ENCODE measurements at places on chromosomes 3 and 15. TPM values are rescaled to one million over a fixed set of nuclear protein-coding genes. Genes with fewer than 3 reads are reported as not detected.

GRCh38 chr3:25460751-25461150 lies 32.7 kb downstream of the RARB start:
- DNase-seq: no peak

DNA sequence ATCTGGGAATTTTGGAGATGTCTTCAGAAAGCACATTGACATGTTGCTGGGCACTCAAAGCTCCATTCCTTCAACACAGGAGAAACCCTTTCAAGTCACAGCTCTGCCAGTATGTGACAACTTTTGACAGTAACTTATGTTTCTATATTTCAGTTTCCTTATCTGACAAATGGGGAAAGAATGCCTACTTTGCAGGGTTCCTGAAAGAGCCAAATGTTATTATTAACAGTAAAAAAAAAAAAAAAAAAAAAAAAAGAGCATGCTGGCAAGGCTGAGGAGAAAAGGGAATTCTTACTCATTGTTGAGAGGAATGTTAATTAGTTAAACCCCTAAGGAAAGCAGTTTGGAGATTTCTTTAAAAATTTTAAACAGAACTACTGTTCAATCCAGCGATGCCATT lies 272.5 kb upstream of the TGFBR2 start:
- no peak for DNase-seq

DNA sequence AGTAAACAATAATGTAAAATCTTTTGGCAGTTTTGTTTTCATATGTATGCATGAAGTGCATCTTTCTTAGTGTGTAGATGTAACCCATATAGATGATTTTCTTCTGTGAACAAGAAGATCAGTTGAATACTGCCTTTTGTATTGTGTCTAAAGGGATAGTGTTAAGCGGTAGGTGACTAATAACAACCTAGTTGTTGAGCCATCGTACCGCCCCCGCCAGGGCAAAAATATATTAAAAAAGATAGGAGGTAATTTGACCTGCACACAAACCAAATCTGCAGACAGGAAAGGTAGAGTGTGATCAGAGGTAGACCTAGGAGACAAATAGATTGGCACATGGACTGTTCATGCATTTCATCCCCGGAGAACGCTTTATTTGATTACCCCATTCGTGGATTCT lies 3.3 kb upstream of the GMNC start:
- DNase-seq: no peak

DNA sequence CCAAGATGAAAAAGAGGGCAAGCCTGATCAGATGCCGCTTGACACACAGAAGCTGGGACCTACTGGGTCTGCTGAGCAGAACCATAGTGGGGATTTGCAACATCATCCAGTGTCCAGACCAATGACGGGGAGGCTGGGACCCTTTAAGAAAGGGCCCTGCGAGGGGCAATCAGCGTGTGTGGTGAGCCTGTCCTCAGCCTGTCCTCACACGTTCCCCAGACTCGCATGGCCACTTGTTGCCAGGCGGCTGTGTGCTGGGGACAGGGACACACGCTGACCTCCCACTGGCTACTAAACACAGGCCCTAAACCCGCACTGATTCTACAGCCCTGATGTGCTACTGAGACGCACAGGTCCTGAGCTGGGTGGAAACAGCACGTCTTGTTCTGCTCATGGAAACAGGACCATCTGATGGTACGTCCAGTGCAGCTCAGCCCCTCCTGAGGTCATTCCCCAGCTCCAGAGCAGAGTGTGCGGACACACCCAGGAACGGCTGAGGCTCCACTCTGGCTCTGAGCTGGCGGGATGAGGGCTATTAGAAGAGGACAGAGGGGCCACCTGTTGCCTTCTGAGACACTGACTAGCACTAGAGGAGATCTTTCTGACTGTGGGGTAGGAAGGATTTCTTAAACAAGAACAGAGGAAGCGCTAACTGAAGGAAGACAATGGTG lies 24.4 kb downstream of the PCSK6 start:
- no peak for DNase-seq

DNA sequence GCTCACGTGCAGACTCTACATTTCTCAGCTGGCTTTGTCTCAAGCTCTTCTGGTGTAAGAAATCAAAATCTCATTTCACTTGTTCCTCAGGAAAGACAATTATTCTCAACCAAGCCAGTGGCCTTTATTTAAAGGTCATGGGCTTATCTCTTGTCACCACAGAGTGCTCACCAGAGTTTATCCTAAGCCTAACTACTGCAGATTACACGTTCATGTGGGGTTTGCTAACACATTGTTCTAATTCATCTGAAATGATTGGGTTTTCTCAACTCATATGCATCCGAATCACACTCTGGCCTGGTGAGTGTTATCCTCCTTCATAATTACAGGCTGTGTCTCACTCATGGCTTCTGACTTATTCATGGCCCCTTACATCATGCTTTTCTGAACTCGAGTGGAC lies 83.3 kb upstream of the TSC22D2 start:
- DNase-seq: no peak

- peak; percentile 45 for DNase-seq
These were observed 6.5 kb downstream of the A4GNT start for GRCh38 chr3:138125548-138126221.

DNA sequence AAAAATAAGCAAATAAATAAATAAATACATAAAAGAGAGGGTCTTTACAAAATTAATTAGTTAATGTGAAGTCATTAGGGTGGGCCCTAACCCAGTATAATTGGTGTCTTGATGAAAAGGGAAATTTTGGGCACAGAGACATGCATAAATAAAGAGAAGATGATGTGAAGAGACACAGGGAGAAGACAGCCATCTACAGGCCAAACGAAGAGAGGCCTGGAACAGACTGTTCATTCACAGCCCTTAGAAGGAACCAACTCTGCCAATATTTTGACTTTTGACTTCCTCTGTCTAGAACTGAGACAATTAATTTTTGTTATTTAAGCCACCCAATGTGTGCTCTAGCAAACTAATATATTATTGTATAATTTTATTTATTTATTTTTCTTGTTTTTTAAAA lies 29.6 kb upstream of the SELENOK start:
- DNase-seq: no peak

DNA sequence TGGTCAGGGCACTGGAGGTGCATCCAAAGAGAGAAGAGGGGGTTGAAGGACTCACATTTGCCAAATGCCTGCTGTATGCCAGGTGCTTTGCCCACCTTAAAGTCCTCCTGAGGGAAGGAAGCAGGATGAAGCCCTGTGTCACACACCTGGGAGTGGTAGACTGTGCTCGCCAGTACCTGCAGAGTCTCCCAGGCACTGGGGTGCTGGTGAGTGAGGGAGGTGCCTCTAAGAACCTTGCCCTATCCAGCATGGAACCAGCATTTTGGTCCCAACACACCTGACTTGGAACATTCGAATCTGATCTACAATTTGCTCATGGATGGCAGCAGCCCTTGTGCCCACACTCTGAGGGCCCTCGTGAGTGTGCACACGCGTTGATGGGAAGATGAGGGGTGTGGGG lies 76.7 kb downstream of the SEC22A start:
- no peak for DNase-seq

GRCh38 chr15:68646156-68646555 lies 67.4 kb downstream of the CORO2B start:
- DNase-seq: no peak

GRCh38 chr3:173743111-173743510 lies 345.6 kb downstream of the NLGN1 start:
- peak; percentile 19 for DNase-seq

GRCh38 chr3:18284716-18285115 lies 140.4 kb downstream of the SATB1 start:
- DNase-seq: peak; percentile 24

- peak; percentile 75 for DNase-seq
These were observed 30.9 kb upstream of the C15orf39 start for GRCh38 chr15:75170711-75171341.

- no peak for DNase-seq
These were observed 62.9 kb upstream of the VGLL4 start for GRCh38 chr3:11706604-11707003.

DNA sequence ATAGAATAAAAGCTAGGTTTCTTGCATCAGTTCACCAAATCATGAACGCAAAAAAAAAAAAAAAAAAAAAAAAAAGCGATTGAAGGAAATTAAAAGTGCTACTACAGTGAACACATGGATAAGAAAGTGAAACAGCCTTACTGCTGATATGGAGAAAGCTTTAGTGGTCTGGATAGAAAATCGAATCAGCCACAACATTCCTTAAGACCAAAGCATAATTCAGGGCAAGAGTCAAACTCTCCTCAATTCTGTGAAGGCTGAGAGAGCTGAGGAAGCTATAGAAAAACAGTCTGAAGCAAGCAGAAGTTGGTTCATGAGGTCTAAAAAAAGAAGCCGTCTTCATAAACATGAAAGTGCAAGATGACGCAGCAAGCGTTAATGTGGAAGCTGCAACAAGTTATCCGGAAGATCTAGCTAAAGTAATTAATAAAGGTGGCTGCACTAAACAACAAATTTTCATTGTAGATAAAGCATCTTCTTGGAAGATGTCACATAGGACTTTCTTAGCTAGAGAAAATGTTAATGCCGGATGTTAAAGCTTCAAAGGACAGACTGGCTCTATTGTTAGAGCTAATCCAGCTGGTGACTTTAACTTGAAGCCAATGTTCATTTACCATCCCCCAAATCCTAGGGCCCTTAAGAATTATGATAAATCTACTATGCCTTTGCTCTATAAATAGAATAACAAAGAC lies 19.2 kb downstream of the P3H2 start:
- peak; percentile 47 for DNase-seq

DNA sequence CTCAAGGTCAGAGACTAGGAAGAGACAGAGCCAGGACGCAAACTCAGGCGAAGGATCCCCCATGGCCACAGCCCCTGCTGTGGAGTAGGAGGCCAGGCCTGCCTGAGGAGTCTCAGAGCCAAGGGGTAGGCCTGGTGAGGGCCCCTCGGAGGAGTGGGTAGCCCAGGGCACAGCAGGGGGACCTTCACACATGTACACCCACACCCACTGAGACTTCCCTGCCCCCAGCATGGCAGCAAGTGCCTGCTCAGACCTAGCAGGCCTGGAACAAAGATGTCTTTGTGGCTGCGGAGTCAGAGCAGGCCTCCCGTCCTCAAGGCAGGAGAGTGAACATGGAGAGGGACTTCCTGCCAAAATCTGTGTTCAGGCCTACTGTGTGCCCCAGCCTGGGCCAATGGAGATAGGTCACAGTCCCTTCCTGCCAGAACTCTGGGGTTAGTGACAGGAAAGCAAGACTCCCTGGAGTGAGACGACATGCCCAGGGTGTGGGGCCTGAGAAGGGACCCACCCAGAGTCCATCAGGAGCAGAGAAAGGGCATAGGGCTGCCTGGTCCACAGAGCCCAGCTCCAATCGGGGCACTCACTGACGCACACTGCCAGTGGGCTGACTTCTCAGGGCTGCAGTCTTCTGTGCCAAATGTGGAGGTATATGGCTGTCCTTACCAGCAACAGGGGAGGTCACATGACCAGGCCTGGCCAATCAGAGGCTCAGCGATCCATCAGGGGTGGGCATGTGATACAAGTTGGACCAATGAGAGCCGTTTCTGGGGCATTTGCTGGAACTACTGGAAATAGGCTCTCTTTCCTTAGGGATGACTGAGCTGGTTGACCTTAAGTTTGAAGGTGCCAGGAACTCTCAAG lies 2.3 kb downstream of the GRIP2 start:
- peak; percentile 20 for DNase-seq

GRCh38 chr3:129599607-129600006 lies 6.9 kb downstream of the PLXND1 start:
- DNase-seq: peak; percentile 59

DNA sequence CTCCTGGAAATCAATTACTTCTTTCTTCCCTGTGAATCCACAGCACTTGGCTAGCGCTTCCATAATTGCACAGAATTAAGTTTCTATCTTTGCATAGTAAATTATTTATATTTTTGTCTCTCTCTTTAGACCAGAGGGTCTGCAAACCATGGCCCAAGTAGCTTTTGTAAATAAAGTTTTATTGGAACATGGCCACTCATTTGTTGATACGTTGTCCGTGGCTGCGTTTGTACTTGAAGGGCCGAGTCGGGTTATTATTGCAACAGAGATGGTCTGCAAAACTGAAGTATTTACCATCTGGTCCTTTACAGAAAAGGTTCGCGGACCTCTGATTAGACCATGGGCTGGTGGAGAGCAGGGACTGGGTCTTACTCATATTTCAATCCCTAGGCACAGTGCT lies 102.5 kb downstream of the RPLP1 start:
- no peak for DNase-seq

DNA sequence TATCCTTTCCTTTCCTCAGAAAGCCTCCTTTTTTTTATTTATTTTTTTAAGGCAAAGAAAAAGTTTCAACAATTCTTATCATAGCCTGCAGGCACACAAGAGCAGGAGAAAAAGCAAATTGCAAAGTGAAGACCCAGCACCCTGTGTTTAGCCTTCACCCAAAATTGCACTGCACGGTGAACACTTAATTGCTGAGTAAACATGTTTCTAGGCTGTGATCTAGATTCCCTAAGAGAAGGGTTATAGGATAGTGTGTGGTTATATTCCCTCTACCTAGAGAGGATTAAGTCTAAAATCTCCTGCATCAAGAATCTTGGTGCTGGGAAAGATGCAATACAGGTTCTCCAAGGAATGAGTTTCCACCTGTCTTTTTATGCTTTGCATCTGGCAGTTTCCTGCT lies 70.2 kb upstream of the BFSP2 start:
- no peak for DNase-seq

GRCh38 chr3:113832477-113833164 lies 6.0 kb upstream of the GRAMD1C start:
- DNase-seq: no peak

DNA sequence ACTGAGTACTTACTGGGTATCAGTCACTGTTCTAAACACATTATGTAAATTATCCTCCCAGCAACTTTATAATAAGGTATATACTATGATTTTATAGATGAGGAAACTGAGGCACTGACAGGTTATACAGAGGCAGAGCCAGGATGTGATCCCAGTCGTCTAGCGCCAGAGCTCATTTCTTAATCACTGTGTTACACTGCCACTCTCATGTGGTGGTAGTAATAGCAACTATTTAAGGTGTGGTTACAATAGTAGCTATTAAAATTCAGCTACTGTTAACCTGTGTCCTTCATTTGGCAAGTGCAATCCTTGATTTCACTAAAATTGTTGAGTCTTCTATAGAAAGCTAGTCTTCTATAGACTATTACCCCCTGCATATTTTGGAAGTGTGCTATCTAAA lies 43.1 kb upstream of the TRPC1 start:
- DNase-seq: no peak

- no peak for DNase-seq
These were observed 329.2 kb downstream of the GRM7 start for GRCh38 chr3:7190095-7190494.

DNA sequence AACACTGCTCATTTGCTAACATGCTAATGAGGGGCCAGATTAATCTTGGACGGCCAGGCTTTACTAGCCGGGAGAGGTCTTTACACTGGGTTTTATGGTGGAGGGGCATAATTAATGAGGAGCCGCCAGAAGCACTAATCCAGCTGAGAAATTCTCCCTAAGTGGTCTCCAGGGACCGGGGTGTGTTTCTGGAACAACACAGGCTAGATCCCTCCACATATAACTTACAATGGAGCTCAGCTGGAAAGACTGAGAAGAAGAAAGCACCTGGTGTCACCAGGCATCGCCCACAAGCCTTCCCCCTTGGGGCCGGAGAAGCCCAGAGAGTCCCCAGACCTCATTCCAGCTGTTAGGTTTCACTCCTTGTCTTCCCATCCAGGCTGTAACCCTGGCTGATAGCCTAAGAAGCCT lies 127.5 kb downstream of the MEGF11 start:
- DNase-seq: no peak

Gene THSD4
- total RNA-seq: 1.6 TPM

Gene MEGF11
- not detected for total RNA-seq

Gene ROPN1
- not detected for total RNA-seq

Gene FEZF2
- not detected for total RNA-seq

Gene CELF6
- 1.0 TPM for total RNA-seq

Gene SMAD6
- 3.5 TPM for total RNA-seq

Gene RBPMS2
- total RNA-seq: not detected

Gene SLC9A9
- 7.4 TPM for total RNA-seq

Gene PCBP4
- total RNA-seq: 351 TPM

All from myocyte (in vitro differentiated cells).